Liver (tissue), 10 donors: ENCODE measurements at places on chromosomes 2 and 18. TPM values are rescaled to one million over a fixed set of nuclear protein-coding genes. Genes with fewer than 3 reads are reported as not detected.

Gene NCL
- polyA plus RNA-seq: 121 TPM

Gene PASK
- 1.8 TPM for polyA plus RNA-seq

- no peaks in the 10 kb centered on the region for H3K36me3 ChIP-seq
- DNase-seq: no peak
- no peaks in the 10 kb centered on the region for H3K4me1 ChIP-seq
- no peak within 1 kb of the TSS for H3K4me3 ChIP-seq
- no peak within 1 kb of the TSS for H3K27ac ChIP-seq
- no peaks in the 10 kb centered on the region for H3K27me3 ChIP-seq
Observed at GRCh38 chr2:241188361-241189092, at the start of gene ANO7. TSS of gene ANO7 (plus strand) at chr2:241188677. CDS start at chr2:241190064, 1,387 bp downstream.

GRCh38 chr2:39059366-39059952 lies 61.4 kb downstream of the SOS1 start:
- no peaks in the 10 kb centered on the region for H3K4me1 ChIP-seq
- H3K27me3 ChIP-seq: no peaks in the 10 kb centered on the region

DNA sequence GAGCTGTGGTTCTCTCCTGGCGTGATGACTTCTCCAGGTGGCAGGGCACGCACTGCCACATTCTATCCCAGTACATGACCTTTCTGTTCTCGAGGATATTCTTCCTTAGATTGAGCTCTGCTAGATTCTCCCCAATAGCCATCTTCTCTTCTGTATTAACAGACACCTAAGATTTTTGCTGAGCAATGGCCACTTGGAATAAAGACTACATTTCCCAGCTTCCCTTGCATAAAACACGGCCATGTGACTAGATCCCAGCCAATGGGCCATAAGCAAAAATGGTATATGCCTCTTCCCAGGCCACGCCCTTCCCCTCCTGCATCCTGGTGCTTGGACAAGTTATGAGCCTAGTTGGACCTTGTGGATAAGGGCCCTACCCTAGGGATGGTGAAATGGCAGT lies 82.1 kb downstream of the EIF2AK3 start:
- no peak for DNase-seq
- no peaks in the 10 kb centered on the region for H3K4me1 ChIP-seq
- H3K27me3 ChIP-seq: no peaks in the 10 kb centered on the region
- no peak overlapping the region for H3K4me3 ChIP-seq
- H3K27ac ChIP-seq: no peak overlapping the region
- H3K36me3 ChIP-seq: no peaks in the 10 kb centered on the region

DNA sequence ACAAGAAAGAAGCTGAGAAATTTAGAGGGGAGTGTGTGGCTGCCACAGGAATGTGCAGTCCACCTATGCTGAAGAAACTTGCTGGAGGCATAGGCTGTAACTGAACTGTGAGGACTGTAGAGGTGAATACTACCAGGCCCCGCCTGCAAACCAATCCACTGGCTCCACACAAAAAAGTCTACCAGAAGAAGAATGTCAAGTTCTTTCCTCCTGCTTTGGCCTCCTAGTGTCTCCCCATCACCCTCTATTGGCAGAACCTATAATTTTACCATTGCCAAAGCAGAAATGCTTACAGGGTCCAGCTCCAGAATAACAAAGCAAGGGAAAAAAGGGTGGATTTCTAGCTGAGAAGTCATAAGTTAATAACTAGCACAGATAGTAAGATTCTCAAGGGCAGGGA lies 5.9 kb upstream of the ATP5MC3 start:
- H3K4me3 ChIP-seq: no peak overlapping the region
- no peaks in the 10 kb centered on the region for H3K4me1 ChIP-seq
- H3K27me3 ChIP-seq: no peaks in the 10 kb centered on the region
- no peak for DNase-seq

DNA sequence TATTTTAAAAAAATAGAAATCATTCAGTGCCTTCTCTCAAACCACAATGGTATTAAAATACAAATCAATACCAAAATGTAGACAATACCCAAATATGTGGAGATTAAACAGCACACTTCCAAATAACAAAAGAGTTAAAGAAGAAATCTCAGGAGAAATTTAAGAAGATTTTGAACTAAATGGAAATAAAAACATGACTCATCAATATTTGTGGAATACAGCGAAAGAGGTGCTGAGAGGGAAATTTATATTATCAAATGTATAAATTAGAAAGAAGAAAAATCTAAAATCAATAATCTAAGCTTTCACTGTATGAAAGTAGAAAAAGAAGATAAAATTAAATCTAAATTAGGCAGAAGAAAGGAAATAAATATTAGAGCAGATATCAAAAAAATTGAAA lies 233.1 kb downstream of the RPIA start:
- no peak overlapping the region for H3K4me3 ChIP-seq
- no peaks in the 10 kb centered on the region for H3K27me3 ChIP-seq
- no peaks in the 10 kb centered on the region for H3K4me1 ChIP-seq
- no peaks in the 10 kb centered on the region for H3K36me3 ChIP-seq
- no peak for DNase-seq
